ENCODE measurements at places on chromosomes 12 and 14.

DNA sequence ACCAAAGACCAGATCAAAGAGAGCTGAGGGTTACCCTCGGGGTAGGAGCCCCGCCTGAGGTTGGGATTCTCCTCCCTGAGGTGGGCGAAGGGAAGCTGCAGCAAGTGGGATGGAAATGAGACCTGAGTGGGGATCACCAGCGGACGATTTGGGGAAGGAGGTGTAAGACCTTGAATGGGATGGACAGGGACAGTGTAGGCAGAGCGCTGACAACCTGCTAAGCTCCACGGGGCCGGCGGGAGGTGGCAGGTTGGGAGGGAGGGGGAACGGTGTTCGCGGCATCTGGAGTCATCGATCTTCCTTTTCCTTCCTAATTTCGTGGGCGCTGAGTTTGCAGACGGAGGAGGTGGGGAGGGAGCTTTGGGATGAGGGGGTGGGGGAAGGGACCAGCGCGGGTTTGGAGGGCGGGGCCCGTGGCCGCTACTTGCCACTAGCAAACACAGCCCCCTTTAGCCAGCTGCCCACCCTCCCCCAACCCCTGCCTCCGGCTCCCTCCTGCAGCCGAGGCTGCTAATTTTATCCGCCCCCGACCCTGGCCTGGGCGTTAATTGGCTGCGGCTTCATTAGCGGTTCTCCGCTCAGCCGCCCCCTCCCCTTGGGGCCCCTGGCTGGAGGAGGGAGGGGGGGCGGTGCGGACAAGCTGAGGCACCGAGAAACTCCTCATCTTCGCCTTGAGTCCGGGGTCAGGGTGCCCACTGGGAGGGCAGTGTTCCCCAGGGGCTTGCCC, 2.8 kb upstream of the SHMT2 start:
- DNase-seq: no peak

DNA sequence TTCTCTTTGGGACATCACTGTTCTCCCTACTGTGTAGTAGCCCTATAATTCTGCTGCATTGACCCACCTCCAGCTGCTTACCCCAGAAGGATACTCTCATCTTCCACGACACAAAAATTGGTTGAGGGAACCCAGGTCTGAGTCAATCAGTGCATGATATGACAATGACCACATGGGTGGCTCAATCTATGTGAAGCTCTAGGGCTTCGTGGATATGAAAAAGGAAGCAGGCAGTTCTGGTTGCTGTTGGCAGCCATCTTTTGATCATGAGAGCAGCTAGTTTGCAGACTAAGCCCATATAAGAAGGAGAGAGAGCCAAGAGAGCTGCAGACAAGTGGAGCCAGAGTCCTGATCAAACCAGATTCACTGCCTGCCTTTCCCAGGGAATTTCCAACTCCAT, 57.9 kb downstream of the AVPR1A start:
- DNase-seq: no peak

DNA sequence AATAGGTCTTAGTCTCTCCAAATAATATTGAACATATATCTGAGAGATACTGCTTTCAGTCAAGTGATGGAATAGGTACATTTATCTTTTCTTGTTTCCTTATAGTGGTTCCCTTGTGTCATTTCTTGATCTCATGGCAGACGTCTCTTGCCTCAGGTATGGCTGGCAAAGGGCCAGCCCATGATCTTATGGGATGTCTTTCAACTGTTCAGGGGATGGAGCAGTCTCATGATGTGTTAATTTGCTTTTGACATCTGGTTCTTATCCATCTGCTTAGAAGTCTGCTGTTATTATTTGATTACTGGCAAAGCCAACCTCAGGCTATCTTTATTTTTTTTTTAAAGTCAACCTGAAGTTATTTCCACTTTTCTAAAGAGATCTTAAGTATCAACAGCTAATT, 262.9 kb downstream of the TMEM117 start:
- no peak for DNase-seq

GRCh38 chr12:110826592-110827200, 20.1 kb upstream of the CCDC63 start:
- DNase-seq: peak; percentile 91

DNA sequence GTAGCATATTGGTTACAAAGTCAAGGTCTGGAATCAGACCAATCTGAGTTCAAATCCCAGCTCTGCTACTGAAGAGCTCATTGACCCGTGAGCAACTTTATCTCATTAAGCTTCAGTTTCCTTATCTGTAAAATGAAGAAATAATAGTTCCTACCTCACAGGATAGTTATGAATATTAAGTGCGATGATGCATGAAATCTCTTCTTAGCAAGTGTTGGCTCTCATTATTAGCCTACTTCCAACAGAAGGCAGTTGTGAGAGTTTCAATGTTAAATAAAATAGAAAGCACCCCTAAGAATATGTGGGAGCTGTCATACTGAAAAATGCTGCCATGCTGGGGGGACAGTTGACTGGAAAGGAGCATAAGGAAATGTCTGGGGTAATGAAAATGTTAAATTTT, 39.0 kb upstream of the ITPR2 start:
- no peak for DNase-seq

- DNase-seq: no peak
Observed at GRCh38 chr14:76007852-76008251, 22.3 kb downstream of the IFT43 start.

DNA sequence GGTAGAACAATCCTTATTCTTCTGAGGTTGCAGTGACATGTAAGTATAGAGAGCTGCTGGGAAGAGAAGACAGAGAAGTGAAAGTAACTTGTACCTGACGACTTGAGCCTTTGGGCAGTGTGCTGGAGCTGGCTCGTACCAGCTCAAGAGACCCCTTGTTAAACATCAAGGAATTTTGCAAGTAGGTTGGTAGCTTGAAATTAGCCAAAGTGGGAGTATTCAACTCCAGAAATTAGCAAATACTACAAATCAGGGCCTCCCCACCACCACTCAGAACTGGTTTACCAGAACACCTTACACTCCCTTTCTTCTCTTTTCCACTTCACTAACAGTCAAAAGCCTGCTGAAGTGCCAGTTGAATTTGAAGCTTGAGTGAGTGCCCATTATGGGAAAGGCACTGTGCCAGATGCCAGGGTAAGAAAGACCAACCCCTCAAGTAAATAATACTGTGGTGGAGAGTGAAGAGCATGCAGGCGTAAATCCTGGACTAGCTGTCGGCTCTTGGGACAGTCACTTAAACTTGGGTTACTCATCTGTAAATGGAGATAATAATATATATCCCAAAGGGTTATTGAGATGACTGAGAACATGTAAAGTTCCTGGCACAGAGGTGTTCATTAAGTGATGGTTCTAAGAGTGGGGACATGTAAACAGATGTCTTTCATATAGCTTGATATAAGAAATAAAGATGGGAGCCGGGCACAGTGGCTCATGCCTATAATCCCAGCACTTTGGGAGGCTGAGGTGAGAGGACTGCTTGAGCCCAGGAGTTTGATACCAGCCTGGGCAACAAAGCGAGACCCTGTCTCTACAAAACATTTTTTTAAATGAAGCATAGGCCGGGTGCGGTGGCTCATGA, 27.0 kb upstream of the EID3 start:
- no peak for DNase-seq

DNA sequence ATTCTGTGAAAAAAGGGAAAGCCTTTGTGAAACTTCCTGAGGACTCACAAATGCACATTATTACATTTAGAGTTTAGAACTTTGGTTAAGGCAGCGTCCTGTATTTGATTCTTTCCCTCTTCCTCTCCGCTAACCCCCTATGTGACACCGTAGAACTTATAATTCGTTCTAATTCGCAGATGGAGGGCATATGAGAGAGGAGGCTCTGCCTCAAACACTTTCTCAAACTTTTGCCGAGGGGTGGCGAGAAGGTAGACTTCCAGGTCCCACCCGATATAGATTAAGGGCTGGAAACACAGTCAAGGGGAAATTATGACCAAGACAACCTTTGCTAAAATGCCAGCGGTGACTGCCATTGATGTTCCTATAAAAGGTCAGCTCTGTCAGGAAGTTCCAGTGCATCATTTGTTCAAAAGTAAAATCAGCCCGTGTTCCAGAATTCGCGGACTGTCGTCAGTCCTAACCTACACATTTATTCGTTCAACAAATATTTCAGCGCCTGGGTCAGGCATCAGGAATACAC, 904 bp upstream of the PAPOLA start:
- no peak for DNase-seq

DNA sequence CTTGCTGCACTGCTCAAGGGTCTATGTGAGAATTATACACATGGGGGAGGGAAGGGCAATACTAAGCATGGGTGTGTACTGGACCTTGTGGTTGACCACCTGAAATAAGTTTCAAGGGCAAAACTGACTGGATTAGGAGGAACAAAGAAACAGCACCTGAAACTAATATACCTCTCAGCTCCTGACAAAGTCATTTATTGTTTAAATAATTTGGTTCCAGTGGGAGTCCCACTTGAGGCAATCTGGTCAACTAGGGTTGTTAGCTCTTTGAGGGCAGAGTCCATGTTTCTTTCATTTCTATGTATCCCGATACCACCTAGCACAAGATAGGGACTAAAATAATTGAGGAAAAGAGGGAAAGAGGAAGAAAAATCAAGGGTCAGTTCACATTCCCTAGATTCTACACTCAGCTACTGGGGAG, 45.5 kb downstream of the STXBP6 start:
- DNase-seq: no peak

GRCh38 chr12:3420693-3421092, 70.3 kb upstream of the PRMT8 start:
- DNase-seq: no peak

- no peak for DNase-seq
Observed at GRCh38 chr14:96888593-96888992, 91.4 kb downstream of the VRK1 start.

DNA sequence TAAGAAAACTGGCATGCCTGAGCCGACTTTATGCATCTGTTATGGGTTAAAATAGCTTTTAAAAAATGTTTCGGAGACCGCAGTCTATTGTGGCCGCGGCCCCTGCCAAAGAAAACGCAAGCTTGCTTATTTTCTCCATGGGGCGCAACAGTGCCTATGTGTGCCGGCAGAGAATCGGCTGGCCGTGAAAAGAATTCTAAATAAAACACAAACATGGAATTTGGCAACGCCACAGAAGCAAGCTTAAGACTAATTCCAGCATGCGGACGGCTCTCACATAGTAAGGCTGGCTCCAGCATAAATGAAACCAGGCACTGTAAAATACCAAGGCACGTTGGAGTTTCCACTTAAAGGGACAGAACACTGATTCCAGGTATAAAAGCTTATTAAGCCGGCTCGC, 56.7 kb downstream of the BCL11B start:
- no peak for DNase-seq

DNA sequence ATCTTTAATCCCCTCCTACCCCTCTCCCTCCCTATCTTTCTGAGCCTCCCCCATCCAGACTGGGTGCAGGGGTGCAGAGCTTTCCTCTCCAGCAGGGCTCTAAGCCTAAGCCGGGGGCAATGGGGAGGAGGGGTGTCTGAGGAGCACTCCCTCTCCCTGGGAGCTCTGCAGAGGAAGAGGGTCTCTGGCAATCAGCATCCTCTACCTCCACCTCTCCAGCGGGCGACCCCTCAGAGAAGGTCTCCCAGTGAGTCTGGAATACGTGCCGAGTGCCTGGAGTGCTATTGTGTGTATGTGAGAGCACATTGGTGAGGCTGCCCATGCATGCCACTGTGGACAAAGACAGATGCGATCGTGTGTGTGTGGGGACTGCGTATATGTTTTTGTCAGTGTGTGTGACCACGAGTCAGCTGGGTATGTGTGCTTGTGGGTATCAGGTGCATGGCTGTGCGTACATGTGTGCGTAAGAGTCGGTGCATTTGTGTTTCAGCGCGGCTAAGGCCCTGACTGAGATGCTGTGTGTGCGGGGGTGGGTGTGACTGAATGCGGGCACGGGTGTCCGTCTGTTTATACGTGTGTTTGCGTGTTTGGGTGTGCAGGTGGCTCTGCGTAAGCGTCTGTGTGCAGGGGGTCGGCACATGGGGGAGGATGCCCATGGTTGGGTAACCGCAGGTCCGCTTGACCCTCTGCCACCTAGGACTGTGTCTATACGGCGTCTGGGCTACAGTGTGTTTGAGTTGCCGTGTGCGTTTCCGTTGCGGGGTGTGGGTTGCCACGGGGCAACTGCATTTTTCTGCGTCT, 905 bp upstream of the DLK1 start:
- DNase-seq: no peak

DNA sequence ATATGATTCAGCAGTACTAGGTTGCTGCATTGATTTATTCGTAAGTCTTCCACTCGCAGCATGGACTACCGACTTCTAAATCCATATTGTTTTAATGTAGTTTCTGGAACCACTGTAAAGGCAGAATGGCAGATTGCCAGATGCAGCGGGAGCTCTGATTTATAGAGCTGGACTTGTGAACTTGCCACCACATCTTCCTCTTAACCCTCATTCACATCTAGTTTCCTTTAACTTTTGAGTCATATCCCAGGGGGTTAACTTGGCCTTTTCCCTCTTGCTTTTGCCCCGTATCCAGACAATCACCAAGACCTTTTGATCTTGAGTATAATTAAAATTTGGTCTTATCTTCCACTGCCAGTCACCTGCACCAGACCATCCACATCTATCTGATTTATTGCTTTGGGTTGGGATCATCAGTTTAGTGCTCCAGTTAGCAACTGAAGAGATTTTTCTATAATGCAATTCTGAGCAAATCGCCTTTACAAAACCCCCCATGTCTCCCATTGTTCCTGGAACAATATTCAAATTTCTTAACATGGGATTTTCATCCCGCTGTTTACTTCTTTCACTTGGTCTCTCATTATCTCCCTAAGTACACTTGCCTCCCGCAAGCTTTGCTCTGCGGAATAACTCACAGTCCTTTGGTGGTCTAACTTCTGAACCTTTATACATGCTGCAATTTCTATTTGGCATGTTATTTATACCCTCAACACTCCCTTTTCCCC, 130.5 kb downstream of the ACSS3 start:
- DNase-seq: no peak

- DNase-seq: no peak
Observed at GRCh38 chr12:97685360-97685759, 222.8 kb downstream of the RMST start.

GRCh38 chr12:3342051-3342450, 149.0 kb upstream of the PRMT8 start:
- DNase-seq: peak; percentile 80
